ENCODE measurements at places on chromosomes 7 and 10. TPM values are rescaled to one million over a fixed set of nuclear protein-coding genes. Genes with fewer than 3 reads are reported as not detected.

GRCh38 chr10:103919648-103920025 lies 1.7 kb upstream of the STN1 start:
- H3K4me3 ChIP-seq: no peak overlapping the region
- H3K27ac ChIP-seq: no peak overlapping the region
- no peaks in the 10 kb centered on the region for H3K27me3 ChIP-seq

GRCh38 chr7:27518561-27519350 lies 143.9 kb downstream of the HIBADH start:
- H3K27me3 ChIP-seq: peaks cover 25% of the 10 kb centered on the region
- no peak for DNase-seq
- H3K27ac ChIP-seq: no peak overlapping the region
- H3K4me1 ChIP-seq: peaks cover 15% of the 10 kb centered on the region
- no peak overlapping the region for H3K4me3 ChIP-seq
- no peaks in the 10 kb centered on the region for H3K36me3 ChIP-seq

Gene TUBB8
- total RNA-seq: 1.4 TPM

Gene TMEM196
- not detected for total RNA-seq

- no peak for DNase-seq
- H3K27me3 ChIP-seq: peaks cover 25% of the 10 kb centered on the region
- H3K4me3 ChIP-seq: no peak overlapping the region
- no peaks in the 10 kb centered on the region for H3K36me3 ChIP-seq
- peaks cover 27% of the 10 kb centered on the region for H3K4me1 ChIP-seq
- H3K27ac ChIP-seq: no peak overlapping the region
These were observed 92.8 kb upstream of the FAM133B start for GRCh38 chr7:92682903-92683539.

- no peaks in the 10 kb centered on the region for H3K36me3 ChIP-seq
- no peak overlapping the region for H3K27ac ChIP-seq
- H3K4me1 ChIP-seq: no peaks in the 10 kb centered on the region
- no peaks in the 10 kb centered on the region for H3K27me3 ChIP-seq
- no peak overlapping the region for H3K4me3 ChIP-seq
These were observed 35.0 kb downstream of the CCDC146 start for GRCh38 chr7:77157446-77157845.

Gene CTAGE8
- total RNA-seq: 1.4 TPM

Gene ZNF804B
- total RNA-seq: not detected

Gene KLLN
- total RNA-seq: 0.62 TPM

DNA sequence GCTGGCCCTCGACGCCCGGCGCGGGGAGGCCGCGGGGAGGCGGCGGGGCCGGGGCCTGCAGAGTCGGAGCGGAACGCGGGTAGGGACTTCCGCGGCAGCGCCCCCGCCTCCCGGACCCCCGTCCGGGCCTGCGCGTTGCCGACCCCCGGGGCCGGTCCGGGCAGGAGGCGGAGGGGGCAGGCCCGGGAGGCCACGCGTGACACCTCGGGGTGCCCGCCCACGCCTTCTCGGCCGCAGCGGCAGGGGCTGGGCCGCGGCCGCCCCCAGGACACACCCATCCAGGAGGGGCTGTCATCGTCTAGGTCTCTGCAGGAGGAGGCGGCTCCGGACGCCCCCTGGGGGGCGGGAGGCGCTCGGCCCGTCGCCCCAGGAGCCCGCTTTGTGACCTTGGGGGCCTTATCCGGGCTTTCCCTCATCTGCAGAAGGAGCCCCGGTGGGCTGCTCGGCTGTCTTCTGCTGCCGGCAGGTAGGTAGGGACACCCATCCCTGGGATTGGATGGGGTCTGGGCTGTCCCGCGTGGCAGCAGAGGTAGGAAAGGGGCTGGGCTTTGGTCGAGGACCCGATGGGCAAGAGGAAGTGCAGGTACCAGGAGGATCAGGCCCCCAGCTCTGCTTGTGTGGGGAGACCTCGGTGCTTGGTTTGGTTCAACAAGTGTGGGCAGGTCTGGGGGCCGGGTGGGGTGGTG lies 569 bp downstream of the ZNF316 start:
- H3K27ac ChIP-seq: no peak overlapping the region
- peak overlapping the region; percentile 67 for H3K4me3 ChIP-seq
- no peaks in the 10 kb centered on the region for H3K4me1 ChIP-seq
- H3K36me3 ChIP-seq: no peaks in the 10 kb centered on the region
